ENCODE measurements at places on chromosomes 7 and 10. TPM values are rescaled to one million over a fixed set of nuclear protein-coding genes. Genes with fewer than 3 reads are reported as not detected.

- peak; percentile 54 for DNase-seq
Measured at GRCh38 chr10:75043256-75044131, 68.0 kb upstream of the SAMD8 start.

GRCh38 chr7:103902917-103903316 is 86.5 kb downstream of the RELN start:
- DNase-seq: no peak

The CYP26A1 gene
- 0.22 TPM for total RNA-seq

DNA sequence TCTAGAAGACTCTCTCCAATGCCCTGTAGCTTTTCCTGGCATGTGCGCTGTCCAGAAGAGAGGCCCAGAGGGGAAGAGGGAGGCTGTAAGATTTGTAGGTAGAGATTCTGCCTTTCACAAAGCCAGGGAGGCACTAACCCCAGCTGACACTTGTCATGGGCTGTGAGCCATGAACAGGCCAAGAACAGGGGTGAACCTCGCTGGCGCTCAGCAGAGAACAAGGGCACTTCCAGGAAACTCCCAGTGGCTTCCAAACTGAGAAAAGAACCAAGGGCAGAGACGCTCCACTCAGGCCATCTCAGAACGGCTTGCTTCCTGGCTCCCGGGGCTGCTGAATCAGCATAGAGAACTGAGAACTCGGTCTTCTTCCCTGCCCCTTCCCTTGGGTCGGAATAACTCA is 257.8 kb upstream of the ZNF32 start:
- DNase-seq: peak; percentile 52

The BICC1 gene
- 136 TPM for total RNA-seq

- DNase-seq: peak; percentile 84
Measured at GRCh38 chr10:26725837-26726727, 28.6 kb downstream of the PDSS1 start.

The ADCY1 gene
- total RNA-seq: 3.7 TPM

DNA sequence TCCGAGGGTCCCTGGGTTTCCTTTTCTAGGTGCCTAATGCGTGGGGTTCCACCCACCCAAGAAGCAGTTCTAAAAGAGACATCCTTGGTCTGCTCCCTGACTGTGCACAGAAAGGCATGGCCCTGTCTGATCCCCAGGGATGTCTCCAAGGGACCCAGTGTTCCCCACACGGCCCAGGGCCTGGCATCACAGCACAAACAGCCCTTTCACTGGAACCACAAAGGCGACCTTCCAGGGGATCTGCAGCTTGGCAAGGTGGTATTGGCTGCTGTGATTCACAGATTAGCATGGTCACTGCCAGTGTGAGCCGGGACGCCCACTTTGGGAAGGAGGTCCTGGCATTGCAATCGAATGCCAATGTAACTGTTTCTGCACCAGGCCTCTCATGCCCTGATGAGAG is 6.4 kb downstream of the KCNMA1 start:
- no peak for DNase-seq

DNA sequence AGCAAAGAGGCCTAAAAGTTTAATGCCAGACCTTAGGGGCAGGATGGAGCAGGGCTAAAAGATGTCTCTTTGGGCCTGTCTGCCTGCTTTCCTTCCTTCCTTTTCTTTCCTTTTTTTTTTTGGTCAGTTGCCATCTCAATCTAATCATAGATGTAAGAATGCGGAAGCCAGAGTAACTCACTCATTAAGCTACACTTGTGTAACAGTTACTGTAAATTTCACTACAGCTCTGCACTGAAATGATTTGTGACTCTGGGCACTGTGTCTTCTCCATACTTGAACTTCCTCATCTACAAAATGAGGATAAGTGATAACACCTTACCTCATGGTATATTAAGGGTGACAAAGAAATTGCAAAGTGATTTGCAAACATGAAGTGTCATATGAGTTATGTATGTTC is 75.5 kb upstream of the AGK start:
- no peak for DNase-seq

DNA sequence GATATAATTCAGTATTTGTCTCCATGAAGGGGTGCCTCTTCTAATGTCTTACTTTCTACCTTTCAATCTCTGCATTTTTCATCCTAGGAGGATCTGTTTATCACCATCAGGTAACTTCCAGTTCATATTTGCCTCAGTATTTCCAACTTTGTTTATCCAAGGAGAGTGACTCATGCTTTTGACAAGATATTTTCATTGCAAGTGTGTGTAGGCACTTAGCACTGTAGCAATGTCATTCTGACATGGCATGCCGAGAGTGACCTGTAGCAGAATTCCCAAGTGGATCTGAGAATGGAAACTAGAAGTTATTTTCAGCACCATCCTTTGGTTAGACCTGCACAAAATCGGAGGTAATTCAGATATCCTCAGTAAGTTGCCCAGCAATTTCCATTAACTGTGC is 129.9 kb downstream of the INHBA start:
- no peak for DNase-seq

DNA sequence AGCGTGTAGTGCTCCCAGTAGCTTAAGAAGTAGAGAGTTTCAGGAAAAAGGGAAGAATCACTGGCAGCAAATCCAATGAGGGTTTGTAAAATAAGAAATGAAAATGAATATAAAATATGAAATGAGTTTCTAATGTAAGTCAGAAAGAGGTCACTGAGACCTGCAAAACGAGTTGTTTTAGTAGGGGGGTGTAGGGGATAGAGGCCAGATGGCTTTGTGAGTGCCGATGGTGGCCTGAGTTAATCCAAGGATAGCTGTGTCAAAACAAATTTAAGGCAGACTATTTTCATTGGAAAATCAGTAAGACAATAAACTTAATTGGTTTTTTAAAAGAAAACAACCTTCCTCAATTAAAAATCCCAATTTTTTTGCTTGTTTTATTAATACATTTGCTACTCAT is 745 bp upstream of the ASB15 start:
- DNase-seq: no peak

The MMP21 gene
- 0.13 TPM for total RNA-seq

DNA sequence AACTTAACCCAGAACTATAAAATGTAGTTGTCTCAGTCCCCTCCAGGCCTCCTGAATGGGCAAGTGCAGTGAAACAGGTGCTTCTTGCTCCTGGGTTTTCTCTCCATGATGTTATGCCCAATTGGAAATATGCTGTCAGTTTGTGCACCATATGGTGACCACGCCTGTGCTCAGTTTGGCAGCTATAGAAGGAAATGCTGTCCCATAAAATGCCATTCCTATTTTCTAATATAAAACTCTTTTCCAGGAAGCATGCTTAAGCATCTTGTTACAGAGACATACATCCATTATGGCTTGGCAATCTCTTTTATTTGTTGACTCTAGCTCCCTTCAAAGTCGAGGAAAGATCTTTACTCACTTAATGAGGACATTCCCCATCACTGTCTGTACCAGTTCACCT is 45.2 kb downstream of the FGFBP3 start:
- DNase-seq: no peak

The SERPINE1 gene
- total RNA-seq: 9.9 TPM

The ST8SIA6 gene
- 0.91 TPM for total RNA-seq

DNA sequence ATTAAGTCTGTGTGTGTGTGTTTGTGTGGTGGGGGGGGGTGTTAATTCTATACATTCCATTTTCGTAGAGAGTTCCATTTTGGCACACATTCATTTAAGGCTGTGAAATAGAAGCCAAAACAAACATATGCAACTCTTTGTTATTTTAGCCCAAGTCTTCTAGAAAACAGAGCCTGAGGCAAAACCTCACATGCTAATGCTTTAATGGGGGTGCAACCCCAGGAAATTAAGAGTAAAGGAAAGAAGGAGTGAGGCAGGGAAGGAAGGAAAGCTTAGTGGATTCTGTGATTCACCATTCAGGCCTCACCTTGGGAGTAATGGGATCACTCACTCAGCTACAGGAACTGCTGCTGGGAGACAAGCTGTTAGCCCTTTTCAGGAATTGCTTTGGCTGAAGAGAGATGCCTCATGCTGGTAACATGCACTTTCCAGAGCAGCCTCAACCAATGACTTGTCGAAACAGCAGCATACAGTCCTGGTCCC is 73.0 kb upstream of the CTTNBP2 start:
- DNase-seq: no peak

DNA sequence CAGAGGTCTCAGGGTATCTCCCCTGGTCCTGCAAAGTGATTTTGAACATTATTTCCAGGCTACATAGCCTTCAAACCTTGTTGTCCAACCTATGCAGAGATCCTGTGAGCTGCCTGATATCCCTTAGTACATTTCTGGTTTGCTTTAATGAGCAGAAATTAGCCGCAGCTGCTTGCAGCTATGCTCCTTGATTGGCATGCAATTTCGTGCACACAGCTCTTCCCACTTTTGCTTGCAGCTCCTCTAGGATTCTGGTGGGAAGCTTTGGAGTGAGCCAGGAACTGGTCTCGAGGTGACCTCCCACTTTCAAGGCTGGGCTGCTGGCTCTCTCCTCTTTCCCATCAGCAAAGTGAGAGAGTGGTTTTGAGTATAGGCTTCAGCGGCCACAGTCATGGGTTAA is 45.8 kb downstream of the OAT start:
- no peak for DNase-seq

GRCh38 chr7:116517626-116518025 is 7.2 kb upstream of the CAV1 start:
- no peak for DNase-seq

The TCAF2 gene
- total RNA-seq: 4.2 TPM

The GPRIN2 gene
- total RNA-seq: 12.6 TPM

The DLX6 gene
- 0.13 TPM for total RNA-seq

GRCh38 chr7:90720984-90721760 is 125.1 kb downstream of the CDK14 start:
- DNase-seq: peak; percentile 21

The SYT15 gene
- total RNA-seq: 12.7 TPM

GRCh38 chr7:121515630-121516401 is 119.7 kb upstream of the FAM3C start:
- no peak for DNase-seq

All from kidney (tissue), 22 donors.